ENCODE measurements at places on chromosomes 6 and 20.

DNA sequence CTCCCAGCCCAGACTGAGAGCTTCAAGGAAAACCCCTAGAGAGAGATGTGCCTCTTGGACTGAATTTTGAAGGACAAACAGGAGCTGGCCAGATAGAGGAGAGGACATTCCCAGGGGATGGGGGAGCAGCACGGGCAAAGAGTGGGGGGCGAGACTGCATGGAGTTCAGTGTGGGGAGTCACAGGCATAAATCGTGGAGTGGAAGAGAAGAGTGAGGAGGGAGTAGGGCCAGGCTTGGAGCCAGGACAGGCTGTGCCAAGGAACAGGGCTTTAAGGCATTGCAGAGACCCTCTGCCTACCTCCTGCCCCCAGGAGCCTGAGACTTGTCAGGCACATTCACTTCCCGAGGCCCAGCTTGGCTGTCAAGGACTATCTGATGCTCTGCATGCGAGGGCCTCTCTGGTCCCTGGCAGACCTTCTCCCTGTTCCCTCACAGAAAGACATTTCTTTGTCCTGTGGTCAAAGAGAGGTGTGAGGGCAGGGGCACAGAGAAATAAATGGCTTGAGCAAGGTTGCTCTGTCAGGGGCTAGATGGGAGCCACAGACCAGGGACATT, 5.2 kb upstream of the SLC22A7 start:
- DNase-seq, result no peak

GRCh38 chr6:166341977-166342348, 382 bp downstream of the SFT2D1 start:
- no peak for DNase-seq

DNA sequence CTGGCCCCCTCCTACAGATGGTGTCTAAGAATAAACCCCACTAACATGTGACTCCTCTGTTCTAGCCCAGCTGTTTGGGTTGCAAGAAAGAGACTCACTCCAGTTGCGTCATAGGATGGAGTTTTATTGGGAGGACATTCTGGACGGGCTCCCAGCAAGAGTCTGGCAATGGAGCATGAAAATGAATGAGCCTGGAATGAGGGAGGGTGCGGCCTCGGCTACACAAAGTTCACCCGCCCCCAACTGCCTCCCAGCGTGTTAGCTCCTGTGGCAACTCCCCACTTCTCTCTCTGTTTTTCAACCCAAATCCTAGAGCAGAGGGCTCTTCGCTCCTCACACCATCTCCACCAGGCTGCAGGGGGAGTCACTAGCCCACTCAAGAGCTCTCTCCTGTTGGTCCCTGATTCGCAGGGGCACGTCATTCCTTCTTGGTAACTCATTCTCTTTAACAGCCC, 5.1 kb upstream of the ADAM33 start:
- no peak for DNase-seq

DNA sequence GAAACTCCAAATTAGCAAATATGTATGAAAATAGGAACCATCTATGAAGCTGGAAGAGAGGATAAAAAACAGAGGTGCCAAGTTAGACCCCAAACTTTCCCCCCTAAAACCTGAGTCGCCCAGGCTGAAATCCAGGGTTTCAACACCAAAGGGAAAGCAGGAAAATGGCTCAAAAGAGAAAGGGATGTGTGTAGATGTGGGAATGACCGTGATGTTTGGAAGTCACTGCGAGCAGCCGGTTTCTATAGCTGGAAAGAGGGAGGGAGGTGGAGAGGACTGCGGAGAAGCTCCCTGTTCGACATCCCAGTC, 4.5 kb downstream of the RING1 start:
- DNase-seq, result no peak

GRCh38 chr20:21224217-21224616, 78.9 kb upstream of the XRN2 start:
- no peak for DNase-seq

GRCh38 chr6:87214831-87215230, 59.5 kb downstream of the ZNF292 start:
- DNase-seq, result no peak

- no peak for DNase-seq
These were observed 14.6 kb downstream of the SYNJ2 start for GRCh38 chr6:157996201-157996712.

GRCh38 chr6:121748376-121748775, 312.9 kb downstream of the GJA1 start:
- DNase-seq, result no peak

GRCh38 chr6:74585753-74586152, 620.1 kb downstream of the COL12A1 start:
- DNase-seq, result no peak

DNA sequence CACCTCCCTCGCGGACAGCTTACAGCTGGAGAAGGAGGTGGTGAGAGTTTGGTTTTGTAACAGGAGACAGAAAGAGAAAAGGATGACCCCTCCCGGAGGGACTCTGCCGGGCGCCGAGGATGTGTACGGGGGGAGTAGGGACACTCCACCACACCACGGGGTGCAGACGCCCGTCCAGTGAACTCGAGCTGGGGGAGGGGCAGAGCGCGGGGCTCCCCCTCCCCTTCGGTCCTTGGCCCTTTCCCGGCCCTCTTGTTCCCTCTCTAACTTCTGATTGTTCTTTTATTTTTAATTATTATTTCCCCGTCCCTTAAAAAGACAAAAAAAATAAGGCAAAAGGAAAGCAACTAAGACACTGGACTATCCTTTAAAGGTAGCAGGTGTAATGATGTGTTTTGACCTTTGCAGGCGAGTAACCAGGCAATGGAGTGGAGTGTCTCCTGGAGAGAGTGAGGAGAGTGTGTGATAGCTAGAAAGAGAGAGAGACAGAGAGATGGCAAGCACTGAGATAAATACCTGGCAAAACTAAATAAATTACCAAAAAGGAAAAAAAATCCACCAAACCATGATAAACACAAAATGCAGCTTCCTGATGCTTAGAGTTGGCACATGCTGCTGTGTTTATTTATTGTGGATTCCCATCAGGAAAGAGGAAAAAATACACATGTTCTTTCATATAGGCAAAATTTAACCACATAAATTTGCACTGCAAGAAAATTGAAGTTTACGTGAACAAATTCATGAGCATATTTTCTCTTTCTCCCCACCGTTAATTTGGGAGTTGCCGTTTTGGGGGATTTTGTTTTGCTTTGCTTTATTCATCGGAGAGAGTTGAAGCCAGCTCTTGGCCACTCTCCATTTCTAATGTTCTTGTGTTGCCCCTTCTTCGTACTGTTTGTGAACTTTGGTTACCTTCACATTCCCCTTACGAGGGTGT, 1.9 kb downstream of the POU3F2 start:
- no peak for DNase-seq

GRCh38 chr6:116019428-116019827, 41.3 kb downstream of the FRK start:
- DNase-seq, result no peak

DNA sequence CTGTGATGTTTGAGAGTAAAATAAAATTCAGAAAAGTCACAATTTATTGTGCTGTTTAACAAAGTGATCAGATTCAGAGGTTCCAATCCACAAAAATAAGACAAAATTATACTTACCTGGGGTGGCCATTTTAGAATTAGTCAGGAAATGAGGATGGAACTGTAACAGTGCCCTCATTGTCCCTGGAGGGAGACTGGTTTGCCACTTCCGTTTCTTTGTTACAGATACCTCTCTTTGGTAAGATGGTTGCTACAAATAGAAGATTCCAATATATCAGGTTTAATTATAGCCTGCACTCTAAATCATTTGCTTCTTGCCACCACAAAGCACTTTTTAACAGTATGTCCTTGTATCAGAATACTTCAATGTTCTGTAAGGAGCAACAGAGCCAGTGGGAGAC, 95.6 kb downstream of the CTNNBL1 start:
- DNase-seq, result no peak

- DNase-seq, result no peak
These were observed 397.0 kb downstream of the NKAIN2 start for GRCh38 chr6:124200661-124201060.

DNA sequence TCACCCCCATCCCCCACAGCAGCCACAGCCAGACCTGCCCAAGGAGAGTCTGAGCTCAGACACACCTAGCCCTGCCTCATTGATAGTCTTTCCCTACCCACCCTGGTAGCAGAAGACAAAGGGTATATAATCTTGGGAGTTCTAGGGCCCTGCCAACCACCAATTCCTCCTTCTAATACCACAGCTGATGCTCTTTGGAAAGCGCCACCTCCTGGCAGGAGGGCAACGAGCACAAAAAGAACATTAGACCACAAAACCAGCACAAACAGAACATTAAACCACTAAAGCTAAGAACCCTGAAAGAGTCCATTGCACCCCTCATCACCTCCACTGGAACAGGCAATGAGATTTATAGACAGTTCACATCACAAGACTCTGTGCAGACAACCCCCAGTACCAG, 195.8 kb upstream of the FUT9 start:
- DNase-seq, result no peak

GRCh38 chr20:14012671-14013070, 17.4 kb downstream of the MACROD2 start:
- DNase-seq, result no peak

DNA sequence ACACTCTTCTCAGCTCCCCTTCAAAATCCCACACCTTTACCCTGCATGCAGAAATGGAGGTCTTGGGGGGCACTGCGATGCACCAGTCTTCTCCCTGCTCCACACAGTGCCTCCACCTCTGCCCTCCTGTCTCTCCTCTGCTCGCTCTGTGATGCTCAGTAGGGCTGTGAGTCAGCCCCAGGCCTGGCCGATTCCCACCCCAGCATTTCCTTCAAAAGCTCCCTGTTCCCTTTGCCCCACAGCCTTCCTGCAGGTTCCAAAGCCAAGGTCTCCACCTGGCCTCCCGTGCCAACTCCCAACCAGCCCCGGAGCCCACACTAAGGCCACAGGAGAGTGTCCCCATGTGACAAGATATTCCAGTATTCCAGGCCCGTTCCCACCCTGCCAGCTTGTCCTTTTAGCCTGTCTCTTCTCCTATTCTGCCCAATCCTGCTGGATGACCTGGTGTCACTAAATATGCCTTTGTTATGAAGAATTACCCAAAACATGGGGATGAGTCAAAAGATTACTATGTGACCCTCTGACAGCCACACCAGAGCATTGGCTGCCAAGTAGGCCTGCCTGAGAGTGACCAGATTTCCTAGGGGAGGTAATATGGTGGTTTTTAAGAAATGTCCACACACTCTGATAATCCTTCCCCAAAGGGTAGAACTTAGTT, 118.9 kb upstream of the NXT1 start:
- DNase-seq, result no peak

- DNase-seq, result no peak
These were observed 27.1 kb downstream of the CDS2 start for GRCh38 chr20:5153612-5154542.

- DNase-seq, result no peak
These were observed 52.4 kb upstream of the PLN start for GRCh38 chr6:118495485-118496280.

- no peak for DNase-seq
These were observed 530.1 kb upstream of the CITED2 start for GRCh38 chr6:139904568-139904967.

- no peak for DNase-seq
These were observed 16.1 kb upstream of the THBD start for GRCh38 chr20:23065266-23066201.

- DNase-seq, result no peak
These were observed 218.0 kb upstream of the ARID1B start for GRCh38 chr6:156559162-156559690.
